ENCODE measurements at places on chromosomes 2 and 18.

- no peak for DNase-seq
Measured at GRCh38 chr2:46552079-46552478, 72.7 kb downstream of the TMEM247 start.

- peak; percentile 32 for DNase-seq
Measured at GRCh38 chr2:54720563-54720962, 2.9 kb upstream of the EML6 start.

DNA sequence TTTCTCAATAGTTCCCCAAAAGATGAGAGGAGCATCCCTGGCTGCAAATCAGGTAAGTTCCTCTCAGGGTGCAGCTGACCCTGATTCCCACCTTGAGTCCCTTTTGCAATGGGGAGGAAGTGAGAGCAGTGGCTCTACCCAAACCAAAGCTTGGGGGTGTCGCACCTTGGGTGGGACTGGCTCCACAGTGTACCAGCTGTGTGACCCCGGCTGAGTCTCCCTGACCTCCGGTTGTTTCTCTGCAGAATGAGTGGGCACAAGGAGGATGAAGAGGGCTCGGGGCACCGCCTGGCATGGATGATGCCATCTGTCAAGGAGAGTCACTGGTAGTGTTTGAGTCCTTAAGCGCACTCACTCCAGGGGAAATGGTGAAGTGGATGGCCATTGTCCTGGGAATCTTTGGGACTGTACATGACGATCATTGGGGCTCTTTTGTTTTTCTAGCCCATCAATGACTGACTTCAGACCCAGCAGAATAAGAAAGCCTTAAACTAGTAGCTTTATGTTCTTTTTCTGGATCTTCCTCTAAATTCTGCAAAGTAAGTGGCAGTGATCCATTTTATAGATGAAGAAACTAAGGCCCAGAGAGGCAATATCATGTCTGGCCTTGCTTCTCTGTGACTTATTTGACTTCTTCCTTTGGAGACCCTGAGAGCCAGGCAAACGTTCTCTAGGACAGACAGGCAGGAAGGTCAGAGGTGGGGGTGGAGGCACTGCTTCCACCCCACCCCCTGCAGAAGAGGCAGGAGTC lies 106.3 kb upstream of the ST3GAL5 start:
- no peak for DNase-seq

DNA sequence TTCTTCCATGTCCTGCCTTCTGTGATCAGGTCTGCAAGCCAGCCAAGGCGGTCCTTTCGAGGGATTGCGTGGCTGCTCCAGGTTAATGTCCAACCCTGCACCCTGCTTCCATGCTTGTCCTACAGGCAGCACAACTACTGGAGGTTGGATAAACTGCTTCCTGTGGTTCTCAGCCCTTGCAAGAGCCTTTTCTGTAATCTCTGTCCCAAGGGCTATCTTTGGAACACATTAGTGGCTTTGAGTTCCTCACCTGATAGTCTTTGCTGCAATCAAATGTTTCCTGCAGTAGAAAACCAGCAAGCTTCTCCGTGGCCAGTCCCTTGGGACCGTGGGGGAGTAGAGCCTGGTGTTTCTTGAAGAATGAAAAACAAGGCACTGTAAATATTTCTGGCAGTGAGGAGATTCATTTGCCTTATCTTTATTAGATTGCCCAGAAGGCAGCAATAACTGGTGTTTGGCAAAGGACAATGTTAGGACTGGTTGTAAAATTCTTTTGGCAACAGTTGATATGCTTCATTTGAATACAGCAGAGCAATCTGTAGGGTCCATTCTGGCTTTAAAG lies 214.4 kb downstream of the FHOD3 start:
- no peak for DNase-seq

DNA sequence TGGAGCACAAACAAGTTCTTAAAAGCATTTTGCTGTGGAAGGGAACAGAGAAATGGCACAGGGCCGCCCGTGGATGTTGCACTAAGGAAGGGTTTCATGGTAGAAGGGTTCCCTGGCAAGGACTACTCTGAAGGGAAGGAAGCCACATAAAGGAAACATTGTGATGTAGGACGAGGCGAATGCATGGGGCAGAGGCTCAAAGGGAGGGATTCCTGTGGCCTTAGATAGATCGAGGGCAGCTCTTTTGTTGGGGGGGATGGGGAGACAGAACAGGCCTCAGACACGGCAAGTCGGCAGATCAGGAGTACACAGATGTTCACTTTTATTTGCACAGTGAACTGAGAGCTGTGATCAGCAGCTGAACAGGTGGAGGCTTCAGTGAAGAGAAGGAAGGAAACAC lies 205.4 kb downstream of the SNTG2 start:
- no peak for DNase-seq

DNA sequence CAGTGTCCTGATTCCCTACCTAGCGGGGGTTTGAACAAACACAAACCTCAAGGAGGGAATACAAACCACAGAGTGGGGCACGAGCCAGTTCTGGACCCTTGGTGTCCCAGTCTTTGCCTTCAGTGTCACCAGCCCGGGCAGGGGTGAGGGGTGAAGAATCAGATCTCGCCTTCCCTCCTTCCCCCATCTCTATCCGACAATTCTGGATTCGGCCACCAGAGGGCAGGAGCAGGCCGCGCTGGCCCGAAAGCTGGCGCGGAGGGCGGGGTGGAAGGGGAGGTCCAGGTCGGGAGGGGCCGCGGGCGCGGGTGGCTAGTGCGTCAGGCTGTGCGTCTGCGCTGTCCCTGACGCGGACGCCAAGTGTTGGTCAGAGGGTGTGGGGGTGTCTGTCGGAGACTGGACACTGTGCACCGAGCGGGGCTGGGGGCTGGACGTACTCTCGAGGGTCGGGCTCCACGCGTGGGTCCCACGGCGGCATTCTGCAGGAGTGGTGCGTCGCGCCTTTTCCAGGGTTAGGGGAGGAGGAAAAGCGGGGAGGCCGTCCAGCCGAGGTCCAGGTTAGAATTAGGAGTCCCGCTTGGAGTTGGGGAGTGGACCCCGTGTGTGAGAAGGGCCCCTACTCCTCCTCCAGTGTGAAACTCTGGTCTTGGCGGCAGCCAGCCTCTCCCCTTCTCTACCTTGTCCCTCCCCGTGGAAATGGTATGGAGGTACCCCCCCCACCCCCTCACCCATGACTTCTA lies 2.9 kb upstream of the CRYBA2 start:
- DNase-seq, result peak; percentile 88

GRCh38 chr18:9732031-9732430 lies 23.9 kb downstream of the RAB31 start:
- no peak for DNase-seq

DNA sequence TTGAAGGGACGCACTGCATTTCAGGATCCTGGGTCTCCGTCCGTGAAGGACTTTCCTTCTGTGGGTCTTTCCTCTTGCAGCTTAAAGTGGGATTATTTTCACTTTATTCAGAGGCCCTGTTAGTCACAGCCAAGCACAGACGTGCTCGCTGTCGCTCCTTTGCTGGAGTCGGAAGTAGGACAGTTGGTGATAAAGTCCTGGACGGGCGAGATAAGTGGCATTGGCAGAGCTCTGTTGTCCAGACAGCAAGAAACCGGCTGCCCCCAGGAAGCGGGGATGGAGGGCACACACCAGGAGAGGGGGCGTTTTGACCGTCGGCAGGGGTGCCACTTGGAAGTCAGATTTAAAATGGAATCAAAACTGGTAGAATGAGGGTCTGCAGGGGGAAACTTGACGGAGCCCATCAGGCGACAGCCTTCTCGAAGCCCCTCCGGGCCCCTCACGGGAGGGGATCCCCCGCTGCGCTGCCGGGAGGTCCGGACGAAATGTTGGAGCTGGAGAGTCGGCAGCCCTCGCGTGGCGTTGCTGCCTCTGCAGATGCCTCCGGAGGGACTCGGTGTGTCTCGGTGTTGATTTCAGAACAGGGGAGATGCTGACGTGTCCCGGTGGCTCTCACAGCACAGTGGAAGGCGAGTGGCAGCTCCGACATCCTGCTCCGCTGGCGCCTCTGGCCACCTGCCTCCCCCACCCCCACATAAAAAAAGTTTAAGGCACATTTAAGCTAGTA lies 124.2 kb downstream of the NFATC1 start:
- DNase-seq, result peak; percentile 94

DNA sequence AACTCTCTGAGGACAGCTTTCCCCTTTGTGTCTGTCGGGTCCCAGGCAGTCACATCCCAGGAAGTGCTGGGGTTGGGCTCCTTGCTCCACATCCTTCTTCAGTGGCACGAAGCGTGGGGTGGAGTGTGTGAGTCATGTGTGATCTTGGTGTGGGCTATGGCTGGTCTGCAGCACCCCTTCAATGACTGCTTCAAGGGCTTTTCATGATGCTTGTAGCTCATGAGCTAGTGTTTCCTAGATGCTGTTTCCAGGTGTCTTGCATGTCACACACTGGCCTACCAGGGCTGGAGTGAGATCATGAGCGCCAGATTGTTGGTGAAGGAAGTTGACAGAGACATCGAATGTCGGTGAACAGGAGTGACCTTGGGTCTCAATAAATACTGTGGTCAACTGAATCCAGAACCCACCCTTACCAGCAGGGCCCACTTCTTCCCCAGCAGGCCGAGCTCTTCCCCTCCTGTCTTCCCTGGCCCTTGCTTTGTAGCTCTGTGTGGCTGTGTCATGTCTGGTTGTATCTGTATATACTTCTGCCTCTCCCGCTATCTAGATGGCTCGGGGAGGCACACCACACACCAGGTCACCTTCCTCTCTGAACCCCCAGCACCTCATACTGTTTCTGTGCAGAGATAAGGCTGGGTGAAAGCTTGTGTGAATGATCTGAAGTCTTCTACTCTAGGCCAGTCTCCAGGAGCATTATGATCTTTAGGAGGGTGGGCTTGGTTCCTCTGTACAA lies 3.8 kb downstream of the C2orf92 start:
- peak; percentile 54 for DNase-seq

- DNase-seq, result no peak
Measured at GRCh38 chr18:9570255-9570654, 44.1 kb downstream of the PPP4R1 start.

- DNase-seq, result no peak
Measured at GRCh38 chr2:239722760-239723470, 302.2 kb downstream of the NDUFA10 start.

DNA sequence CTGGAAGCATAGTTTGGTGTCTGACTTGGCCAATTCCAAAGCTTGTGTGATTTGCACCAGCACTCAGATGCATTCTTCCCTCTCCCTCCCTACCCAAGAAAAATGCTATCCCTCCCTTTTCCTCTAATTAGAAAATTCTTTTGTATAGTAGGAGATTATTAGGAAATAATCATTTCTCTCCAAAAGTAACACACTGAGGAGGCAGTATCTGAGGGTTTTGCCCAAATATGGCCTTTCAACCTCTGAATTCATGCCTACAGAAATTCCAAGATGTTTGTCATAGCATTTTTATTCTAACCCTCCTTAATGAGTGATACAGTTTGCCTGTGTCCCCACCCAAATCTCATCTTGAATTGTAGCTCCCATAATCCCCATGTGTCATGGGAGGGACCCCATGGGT lies 5.0 kb upstream of the TMEM18 start:
- DNase-seq, result no peak

- DNase-seq, result no peak
Measured at GRCh38 chr2:231359948-231360347, 35.6 kb upstream of the B3GNT7 start.

- DNase-seq, result no peak
Measured at GRCh38 chr2:54981385-54981784, 68.9 kb downstream of the RTN4 start.

DNA sequence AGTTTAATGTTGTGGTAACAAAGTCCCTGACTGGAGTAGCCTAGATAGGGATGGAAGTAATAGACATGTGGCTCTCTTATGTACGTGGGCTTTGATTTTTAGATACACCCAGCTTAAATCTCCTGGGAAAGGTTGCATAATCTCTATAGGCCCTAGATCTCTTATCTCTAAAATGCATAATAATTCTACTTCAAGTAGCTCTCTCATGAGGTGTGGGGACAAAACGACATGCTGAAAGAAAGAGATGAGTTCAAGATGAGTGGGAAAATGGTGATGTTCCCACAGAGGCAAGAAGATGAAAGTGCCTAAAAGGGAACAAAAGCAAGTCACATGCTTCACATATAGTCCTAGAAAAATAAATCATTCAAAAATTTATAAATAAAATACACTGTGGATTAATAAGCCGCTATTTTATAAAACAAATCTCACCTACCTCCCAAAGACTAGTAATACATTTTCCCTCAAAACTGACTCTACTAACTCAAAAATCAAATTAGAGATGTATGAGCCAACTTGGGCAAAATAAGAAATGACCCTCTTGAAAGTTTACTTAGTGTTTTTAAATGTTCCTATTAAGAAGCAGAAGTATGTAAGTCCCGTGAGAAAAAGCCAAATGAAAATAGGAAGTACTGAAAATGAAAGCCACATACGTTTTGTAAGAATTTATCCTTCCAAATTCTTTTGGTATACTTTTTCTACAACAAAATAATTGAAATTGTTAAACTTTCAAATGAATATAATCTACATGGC lies 148.2 kb upstream of the ITGA4 start:
- DNase-seq, result peak; percentile 72

DNA sequence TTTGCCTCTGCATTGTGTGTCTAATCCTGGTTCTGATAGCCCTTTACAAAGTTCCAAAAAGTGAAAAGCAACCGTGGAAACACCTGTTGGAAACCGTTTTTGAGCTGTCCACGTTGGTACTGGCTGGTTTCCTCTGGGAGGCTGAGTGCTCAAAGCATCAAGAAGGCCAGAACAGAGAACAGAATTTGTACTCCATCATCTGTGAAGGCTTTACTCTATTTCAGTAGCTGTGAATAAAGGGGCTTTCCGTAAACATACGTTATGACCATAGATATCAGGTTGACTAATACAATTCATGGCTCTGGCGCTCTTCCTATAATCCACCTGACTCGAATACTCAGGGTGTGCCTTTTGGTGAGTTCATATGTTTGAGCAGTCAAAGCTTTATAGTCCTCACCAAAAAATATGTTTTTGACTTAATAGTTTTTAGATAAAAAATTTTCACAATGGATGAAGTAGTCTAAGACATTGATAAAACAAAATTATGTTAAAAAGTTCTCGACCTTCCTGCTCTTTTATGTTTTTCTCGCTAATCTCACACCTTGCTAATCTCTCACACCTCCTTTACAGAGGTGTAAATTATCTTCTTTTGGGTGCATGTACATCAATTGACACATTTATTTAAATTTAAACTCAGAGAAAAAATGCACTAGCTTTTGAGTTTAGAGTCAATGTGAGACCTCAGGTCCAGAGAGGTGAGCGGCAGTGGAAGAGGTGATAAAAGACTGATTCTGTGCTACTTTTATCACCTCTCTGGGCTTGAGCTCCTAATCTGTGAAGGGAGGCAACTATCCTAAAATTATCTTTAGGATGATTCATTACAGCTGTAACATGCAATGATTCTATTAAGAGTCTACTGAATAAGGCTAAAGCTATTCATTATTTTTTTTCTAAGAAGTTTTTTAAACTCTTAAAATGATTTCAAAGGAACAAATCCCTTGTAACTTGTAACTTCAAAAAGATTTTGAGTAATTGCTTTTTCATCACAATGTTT lies 65.3 kb downstream of the CXCR4 start:
- DNase-seq, result no peak

DNA sequence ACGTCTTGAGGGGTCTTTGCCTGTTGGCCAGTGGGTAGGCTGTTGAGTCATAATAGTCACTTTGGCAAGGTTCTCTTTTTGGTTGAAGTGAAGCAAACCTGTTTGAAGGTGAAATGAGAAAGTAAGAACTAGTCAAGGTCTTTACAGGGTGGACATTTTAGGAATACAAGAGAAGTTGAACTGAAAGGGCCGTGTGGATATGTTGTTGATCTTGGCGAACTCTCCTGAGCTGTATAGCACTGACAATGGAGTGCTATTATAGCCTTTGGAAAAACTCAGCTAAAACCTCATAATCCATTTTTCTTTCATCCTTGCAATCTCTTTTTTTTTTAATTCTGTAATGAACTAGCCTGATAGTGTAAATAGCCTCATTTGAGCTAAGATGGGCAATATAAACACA lies 248.1 kb downstream of the MEIS1 start:
- no peak for DNase-seq

GRCh38 chr2:71791061-71791450 lies 337.7 kb downstream of the DYSF start:
- DNase-seq, result no peak
